ENCODE measurements at places on chromosomes 1 and 21.

- DNase-seq = no peak
Measured at GRCh38 chr1:100075773-100076172, 57.0 kb downstream of the SASS6 start.

GRCh38 chr1:61979729-61980128 is 214.9 kb upstream of the L1TD1 start:
- no peak for DNase-seq

DNA sequence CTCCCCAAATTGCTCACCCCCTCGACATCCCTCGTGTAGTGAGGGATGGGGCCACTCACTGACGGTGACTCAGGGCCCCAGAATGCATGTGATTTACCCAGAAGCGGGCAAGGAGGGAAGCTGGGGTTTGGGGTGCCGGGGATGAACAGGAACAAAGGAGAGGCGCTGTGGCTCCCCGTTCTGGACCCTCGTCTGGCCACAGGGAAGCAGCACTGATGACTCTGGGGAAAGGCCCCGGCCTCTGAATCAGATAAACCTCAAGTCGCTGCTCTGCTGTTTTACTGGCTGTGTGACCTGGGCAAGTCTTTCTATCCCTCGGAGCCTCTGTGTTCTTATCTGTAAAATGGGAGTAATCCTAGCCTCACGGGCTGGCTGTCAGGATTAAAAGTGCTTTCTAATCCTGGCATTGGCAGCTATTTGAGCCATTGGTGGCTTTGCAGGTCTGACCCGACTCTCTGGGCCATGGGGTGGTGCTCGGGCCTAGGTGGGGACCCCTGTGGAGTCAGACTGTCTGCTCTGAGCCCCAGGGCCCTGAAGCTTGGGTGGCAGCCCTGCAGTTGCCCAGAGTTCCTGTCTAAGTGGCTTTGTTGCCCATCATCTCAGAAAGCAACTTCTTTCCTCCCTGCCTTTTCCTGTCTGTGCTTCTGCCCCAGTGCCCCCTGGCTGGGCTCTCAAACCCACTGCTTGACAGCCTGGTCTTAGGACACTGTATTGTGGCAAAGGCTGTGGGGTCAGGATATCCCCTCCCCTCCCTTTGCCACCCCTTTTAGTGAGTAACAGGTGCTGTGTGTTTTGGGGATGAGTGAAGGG is 5.5 kb downstream of the TNFRSF1B start:
- no peak for DNase-seq

DNA sequence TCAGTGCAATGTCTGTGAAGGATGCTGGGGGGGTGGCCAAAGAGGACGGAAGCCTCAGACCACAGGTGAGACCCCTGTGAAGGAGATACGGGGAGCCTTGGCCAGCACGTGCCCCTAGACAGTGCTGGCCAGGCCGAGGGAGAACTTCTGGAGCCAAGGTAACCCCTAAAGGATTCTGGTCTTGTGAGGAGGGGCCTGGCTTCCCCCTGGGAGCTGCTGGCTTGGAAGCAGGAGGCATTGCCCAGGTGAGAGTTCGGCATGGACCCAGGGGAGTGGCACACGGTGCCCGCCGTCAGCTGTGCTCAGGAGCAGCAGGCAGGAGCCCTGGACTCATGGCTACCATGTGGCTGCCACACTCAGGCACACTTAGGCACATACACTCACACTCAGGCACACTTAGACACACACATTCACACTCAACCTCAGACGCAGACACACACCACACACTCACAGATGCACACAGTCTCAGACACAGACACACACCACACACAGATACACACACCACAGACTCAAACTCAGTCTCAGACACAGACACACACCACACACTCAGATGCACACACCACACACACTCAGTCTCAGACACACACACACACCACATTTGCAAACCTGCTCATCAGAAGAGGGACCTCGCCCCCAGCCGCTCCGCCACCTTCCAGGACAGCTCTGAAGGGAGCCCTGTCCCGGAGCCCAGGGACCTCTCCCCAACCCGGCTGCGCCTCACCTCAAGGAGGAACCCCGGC is 1.1 kb upstream of the COL6A2 start:
- DNase-seq = no peak

DNA sequence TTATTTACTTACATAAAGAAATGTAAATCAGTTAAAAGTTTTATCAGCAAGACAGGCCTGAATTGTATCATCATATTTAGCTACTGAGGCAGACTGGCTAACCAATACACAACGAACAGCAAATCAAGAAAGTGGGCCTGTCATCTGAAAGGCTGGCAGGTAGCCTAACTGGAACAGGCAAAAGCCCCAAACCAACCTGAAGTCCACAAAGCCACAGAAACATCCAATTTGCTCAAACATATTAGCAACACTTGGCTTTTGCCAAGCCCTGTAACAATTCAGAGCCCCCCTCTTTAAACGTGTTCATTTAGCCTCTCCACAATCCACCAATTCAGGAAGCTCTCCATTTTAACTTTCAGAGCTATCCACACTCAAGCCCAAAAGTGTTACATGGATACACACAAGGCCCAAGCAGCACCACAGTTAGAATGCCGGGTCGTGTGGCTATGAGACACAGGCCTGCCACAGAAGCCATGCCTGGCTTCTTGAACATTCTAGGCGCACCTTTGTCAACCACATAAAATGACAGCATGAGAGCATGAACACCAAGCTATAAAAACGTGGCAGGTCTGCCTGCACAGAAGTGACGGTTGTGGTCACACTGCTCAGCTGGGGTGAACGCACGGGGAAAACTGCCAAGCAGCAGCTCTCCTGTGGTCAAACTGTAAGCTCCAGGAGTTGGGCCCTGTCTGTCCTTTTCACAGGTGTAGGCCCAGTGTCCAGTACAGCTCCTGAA is 49.3 kb downstream of the CD34 start:
- DNase-seq = no peak

DNA sequence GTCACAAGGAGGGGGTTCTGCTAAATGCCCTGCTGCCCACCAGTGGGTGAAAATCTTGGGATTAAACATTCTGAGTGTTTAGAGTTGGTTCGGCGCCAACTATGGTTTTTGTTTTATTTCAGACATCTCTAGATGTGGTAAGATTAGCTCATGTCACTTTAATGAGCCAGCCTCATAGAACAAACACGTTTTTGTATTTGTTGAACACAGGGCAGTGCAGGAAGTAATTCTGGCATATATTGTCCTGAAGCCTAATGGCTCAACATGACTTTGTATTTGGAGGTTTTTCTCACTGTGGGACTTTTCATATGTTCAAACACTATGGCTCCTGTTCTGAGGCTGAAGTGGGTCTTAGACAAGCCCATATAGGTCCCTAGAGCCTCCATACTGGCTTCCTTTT is 107.8 kb downstream of the NGF start:
- DNase-seq = no peak

GRCh38 chr21:37560385-37560784 is 193.8 kb downstream of the DYRK1A start:
- DNase-seq = no peak

- DNase-seq = no peak
Measured at GRCh38 chr1:182303778-182304177, 87.8 kb downstream of the GLUL start.

GRCh38 chr1:109764561-109765482 is 1.1 kb upstream of the EPS8L3 start:
- no peak for DNase-seq

- DNase-seq = peak; percentile 59
Measured at GRCh38 chr1:89808441-89809117, 12.3 kb upstream of the LRRC8D start.
